ENCODE measurements at places on chromosomes 1 and 21.

DNA sequence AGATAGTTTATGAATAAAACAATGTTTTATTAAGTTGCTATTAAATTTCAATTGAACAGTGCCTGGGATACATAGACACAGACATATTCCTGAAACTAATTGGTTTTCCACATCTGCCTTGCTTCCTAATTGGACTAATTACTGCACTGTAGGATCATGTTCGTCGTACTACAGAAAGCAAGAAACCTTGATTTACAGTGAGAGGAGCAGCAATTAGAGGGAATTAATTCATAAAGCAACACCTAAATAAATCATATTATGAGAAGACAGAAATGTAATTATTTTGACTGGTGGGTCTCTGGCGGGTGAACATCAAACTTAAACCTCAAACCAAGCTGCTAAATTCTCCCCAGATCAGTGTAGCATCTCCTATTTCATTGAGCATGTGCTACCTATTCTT, 124.6 kb upstream of the CAMK1G start:
- DNase-seq, result no peak

DNA sequence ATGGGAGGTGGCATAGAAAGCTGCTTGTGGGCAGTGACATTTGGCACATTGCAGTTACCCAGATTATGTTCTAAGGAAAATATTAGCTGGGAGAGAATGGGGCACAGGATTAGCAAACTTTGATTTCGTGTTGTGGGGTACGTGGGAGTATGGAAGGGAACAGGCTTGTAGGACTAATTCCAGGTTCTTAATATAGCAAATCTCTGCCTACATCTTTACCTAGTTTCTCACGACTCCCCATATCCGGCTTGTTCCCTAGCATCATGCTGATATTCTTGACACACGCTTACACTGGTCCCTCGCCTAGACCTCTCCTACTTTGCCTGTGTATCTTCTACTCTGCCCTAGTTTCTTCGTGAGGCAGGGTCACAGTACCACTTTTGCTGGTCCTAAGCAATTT, 293.9 kb upstream of the PLXNA2 start:
- no peak for DNase-seq

- no peak for DNase-seq
Observed at GRCh38 chr1:60223158-60223557, 149.6 kb upstream of the C1orf87 start.

DNA sequence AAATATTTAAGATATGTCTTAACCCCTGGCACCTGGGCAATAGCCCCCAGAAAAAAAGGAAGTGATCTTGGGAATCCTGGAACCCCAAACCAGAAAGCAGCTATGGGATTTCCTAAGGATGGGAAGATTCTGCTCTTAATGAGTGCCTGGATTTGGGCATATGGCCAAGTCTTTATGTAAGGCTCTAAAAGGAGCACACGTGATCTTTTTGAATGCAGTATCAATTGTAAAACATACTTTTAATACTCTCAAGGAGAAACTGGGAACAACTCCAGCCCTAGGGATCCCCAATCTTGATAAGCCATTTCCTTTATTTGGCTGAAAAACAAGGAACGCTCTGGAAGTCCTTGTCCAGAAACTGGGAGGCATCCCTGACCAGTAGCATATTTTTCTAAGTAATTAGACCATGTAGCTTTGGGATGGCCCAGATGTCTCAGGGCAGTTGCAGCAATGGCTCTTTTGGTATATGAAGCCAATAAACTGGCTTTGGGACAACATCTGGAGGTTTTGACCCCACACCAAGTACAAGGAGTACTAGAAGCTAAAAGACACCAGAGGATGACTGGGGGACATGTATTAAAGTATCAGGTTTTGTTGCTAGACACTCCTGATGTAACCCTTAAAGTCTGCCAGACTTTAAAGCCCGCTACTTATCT, 80.9 kb upstream of the KIAA0040 start:
- DNase-seq, result no peak

- DNase-seq, result peak; percentile 54
Observed at GRCh38 chr1:31587720-31588423, 11.6 kb downstream of the TINAGL1 start.

- DNase-seq, result no peak
Observed at GRCh38 chr1:69451196-69451595, 116.5 kb upstream of the LRRC7 start.

DNA sequence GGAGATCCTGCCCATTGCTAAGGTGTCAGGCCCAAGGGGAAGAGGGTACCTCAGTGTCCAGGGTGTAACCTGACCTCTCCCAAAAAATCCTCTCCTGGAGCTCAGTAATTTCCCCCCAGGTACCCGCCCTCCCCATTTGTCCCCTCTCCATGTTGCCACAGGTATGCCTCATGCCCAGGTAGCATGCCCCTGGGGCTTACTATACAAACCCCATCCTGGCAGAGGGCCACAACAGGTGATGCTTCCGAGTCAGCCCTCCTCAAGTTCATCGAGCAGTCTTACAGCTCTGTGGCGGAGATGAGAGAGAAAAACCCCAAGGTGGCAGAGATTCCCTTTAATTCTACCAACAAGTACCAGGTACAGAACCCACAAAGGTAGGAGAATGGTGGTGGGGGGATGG, 15.7 kb downstream of the ATP1A4 start:
- DNase-seq, result no peak

GRCh38 chr21:14206222-14206621, 4.5 kb downstream of the LIPI start:
- DNase-seq, result no peak

GRCh38 chr1:57270927-57271698, 152.7 kb downstream of the DAB1 start:
- no peak for DNase-seq

- DNase-seq, result no peak
Observed at GRCh38 chr1:178500936-178501554, 4.3 kb upstream of the CLEC20A start.

- no peak for DNase-seq
Observed at GRCh38 chr1:203354246-203354645, 3.3 kb upstream of the FMOD start.

DNA sequence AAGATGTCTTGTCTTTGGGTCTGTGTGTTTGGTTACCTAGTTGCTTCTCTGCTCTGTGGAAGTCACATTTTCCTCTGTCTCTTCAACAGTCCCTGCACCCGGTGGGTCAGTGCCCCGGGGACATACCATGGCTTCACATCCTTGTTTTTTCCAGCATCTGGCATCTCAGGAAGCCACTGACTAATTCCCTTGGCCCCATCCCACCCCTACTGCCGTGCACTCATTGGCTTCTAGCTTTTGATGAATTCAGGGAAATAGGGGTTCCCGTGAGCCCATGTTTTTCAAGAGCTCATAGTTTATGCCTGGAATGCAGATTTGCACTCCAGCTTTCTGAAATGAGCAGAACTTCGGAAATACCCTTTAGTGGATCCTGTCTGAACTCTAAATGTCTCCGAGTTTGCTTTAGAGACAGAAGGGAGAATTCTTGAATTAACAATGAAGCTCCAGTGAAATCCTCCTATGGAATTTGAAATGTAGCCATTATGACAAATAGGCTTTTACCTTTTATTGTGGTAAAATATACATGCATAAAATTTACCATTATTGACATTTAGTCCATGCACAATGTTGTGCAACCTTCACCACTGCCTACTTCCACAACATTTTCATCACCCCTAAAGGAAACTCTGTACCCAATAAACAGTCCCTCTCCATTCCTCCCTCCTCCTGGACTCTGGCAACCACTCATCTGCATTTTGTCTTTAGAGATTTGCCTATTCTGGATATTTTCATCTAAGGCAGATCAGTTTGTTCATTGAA, 67.5 kb downstream of the CLIC6 start:
- DNase-seq, result no peak

- no peak for DNase-seq
Observed at GRCh38 chr1:67262735-67263134, 44.9 kb upstream of the IL12RB2 start.

DNA sequence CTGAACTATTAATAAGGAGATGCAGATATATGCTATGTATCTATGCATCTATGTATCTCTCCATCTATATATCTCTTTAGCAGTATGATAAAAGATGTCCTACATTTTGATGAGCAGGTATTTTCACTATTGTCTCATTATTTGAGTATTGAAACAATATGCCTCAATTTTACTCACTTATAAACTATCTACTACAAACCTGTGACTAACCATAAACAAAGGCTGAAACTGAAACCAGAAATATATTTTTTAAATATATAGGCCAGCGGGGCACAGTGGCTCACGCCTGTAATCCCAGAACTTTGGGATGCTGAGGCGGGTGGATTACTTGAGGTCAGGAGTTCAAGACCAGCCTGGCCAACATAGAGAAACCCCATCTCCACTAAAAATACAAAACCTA, 22.0 kb downstream of the EIF4G3 start:
- DNase-seq, result no peak

- no peak for DNase-seq
Observed at GRCh38 chr1:110438893-110439292, 12.1 kb upstream of the PROK1 start.

DNA sequence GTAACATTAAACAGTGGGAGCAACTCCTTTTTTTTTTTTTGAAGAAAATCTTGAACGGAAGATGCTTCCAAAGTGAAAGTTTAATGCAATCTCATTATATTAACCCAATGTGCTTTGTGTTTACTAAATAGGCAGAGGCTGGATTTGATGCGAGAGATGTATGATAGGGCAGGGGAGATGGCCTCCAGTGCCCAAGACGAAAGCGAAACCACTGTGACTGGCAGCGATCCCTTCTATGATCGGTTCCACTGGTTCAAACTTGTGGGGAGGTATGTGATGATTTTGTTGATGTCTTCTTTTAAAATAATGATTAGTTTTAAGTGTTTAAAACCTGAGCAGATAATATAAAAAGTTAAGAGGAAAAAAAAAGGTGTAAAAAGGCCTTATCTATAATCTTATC, 74.2 kb upstream of the PGD start:
- DNase-seq, result no peak
